ENCODE measurements at places on chromosomes 16 and 17.

DNA sequence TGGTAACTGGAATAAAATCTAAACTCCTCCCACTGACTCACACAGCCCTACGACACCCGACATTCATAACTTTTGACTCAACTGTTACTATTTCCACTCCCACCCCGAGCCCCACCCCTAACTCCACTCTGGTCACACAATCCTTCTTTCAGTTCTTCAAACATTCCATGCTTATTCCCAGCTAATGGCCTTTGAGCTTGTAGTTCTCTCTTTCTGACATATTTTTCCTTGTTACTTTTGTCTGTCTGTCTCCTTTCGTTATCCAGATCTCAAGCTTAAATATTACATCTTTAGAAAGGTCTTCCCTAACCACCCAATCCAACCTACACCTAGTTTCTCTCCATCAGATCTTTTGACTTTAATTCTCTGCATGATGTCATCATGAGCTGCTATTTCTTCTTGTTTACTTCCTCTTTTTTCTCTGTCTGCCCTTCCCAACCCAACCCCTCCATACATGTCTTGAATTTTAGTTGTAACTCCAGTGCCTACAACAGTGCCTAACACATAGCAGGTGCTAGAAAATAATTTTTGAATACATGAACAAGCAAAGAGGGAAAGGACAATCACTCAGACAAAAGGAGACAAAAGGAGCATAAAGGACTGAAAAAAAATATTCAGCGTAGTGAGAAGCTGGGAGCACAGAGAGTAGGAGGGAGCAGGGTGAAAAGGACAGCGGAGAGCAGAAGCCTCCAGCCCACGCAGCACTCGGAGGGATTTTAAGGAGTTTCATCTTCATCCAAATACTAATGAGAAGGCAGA is 65.2 kb upstream of the SMIM36 start:
- DNase-seq, result no peak

- no peak for DNase-seq
Observed at GRCh38 chr16:66409156-66409555, 17.9 kb upstream of the BEAN1 start.

- DNase-seq, result peak; percentile 44
Observed at GRCh38 chr17:28404812-28405570, 1.0 kb downstream of the SLC46A1 start.

- peak; percentile 79 for DNase-seq
Observed at GRCh38 chr17:19766421-19767270, 18.5 kb upstream of the ALDH3A1 start.

DNA sequence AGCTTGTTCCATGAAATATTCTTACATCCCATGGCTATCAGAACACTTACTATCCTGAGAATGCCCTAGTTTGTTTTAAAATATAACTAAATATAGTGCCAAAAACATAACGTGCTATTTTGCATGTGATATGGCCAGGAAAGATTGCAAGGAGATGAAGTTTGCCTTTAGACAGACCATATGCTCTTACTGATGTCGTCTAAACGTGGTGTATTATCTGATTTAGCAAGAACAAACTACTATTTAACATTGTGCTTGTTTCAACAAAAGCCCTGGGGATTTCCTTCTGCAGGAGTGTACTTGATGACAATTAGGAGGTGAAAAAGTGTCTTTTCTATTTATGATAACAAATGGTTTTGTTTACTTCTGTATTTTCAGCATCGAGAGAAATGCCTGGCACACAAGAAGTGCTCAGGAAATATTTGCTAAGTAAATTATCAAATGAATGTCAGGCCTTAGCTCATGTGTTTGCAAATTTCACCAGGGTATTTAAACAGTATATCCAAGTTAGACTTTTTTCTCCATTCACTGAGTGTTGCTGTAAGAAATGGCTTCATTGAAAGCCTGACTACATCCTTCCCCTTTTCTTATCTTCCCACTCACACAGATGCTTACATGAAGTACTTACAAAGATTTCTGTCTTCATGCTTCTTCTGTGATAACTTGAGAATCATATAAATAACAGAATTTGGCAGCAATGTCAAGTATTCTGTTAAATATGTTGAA is 1033.6 kb downstream of the CDH8 start:
- DNase-seq, result no peak

- no peak for DNase-seq
Observed at GRCh38 chr17:38550661-38551060, 55.1 kb downstream of the SRCIN1 start.

GRCh38 chr17:47883589-47884426 is 12.2 kb upstream of the SP2 start:
- no peak for DNase-seq

- no peak for DNase-seq
Observed at GRCh38 chr16:86251682-86252081, 258.6 kb upstream of the FOXF1 start.

- DNase-seq, result peak; percentile 38
Observed at GRCh38 chr17:83080858-83081683, 1.7 kb downstream of the METRNL start.

- peak; percentile 93 for DNase-seq
Observed at GRCh38 chr17:794876-795275, 12.7 kb downstream of the MRM3 start.

DNA sequence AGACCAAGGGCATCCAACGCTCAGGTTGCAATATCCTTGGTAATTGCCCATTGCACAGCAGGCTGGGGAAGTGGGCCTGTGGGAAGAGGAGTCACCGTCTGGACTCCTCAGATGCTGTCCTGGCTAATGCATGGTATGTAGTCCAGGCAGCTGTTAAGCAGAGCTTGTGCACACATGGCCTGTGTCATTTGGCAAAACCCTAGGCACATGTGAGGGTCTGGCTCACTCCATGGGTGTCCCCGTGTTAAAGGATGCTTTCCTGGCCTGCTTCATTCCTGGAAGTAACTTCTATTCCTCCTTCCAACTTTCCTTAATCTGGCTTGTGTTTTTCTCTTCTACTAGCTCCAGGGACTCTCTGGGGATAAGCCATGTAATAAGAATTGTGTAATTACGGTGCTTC is 378.0 kb upstream of the CA10 start:
- no peak for DNase-seq

- peak; percentile 83 for DNase-seq
Observed at GRCh38 chr17:9402590-9403199, 172.9 kb downstream of the STX8 start.

GRCh38 chr16:51880776-51881175 is 666.2 kb downstream of the TOX3 start:
- DNase-seq, result no peak

GRCh38 chr17:49260011-49260816 is 29.6 kb upstream of the PHOSPHO1 start:
- peak; percentile 70 for DNase-seq

DNA sequence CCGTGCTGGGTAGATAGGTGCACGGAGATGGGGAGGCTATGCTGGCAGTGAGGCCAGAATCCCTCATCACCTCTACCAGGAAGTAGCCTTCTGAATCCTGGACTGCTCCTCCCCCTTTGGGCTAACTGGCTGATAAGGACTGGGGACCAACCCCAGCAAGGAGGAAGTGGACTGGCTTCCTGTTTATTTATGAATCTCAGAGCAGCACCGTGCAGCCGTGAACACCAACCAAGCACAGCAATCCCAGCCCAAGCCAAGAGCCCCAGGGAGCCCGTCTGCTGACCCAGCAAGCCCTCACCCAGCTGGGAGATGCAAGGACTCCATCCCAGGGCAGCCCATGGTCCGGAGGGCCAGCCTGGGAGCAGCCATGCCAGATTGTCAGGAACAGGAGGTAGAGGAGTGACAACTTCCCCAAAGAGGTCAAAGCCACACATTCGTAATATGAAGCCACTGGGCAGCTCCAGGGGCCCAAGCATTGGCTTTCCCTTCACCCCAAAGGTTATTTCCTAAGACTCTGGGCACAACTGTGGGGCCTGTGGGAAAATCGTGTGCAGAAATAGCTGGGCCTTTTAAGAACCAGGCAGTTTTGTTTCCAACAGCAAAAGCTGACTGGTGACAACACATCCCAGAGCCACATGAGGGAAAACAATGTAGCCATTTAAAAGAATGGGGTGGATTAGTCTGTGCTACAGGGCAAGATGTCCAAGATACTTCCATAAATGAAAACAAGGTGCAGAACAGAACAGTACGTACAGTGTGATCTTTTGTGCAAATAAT is 23.9 kb downstream of the PHB1 start:
- DNase-seq, result no peak

DNA sequence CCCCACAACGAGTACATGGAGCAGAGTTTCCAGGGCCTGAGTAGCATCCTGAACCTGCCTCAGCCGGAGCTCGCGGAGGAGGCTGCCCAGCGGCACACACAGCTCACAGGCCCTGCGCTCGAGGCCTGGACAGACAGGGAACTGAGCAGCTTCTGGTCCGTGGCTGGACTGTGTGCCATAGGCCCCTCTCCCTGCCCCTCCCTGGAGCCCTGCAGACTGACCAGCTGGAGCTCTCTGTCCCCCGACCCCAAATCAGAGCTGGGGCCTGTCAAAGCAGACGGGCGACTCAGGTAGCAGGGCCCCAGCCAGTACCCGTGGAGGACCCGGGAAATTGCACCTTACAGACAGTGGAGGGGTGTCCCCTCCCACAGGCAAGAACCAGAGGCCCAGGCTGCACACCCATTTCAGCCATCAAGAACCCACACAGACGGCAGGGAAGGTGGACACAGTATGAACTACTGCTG is 13.0 kb downstream of the MRPL27 start:
- DNase-seq, result no peak

DNA sequence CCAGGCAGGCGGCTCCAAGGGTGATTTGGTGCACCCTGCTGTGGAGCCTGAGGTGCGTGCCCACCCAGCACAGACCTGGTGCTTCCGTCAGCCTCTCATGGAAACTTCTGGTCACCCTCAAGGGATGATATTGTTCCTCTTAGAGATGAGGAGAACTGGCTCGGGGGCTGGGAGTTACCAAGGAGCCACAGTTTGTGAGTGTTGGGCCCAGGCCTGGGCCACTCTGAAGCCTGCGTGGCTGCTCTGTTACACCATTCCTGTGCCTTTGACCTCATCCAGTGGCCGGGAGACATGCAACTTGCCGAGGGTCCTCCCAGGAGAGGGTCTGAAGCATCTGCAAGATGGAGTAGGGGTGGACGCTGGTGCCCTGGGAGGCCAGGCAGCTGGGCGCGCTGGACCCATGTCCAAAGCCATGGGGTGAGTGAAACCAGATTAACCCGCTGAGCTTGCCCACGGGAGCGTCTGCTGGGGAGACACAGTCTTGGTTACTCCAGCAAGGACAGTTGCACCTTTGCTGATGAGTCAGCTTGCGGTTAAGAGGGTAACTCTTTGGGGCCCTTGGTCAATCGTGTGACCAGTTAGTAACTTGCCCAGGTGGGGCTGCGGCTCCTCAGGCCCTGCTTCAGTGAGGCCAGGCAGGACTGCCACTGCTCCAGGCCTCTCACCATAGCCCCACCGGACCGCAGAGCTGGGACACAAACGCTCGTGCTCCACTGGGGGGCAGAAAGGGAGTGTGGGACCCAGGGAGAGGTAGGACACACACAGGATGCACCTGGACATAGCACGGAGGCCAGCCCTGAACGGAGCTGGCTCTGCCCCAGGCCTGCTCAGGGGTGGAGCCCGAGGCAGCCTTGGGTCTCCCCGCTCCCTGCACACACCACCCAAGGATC is 7.5 kb downstream of the C16orf90 start:
- peak; percentile 37 for DNase-seq

DNA sequence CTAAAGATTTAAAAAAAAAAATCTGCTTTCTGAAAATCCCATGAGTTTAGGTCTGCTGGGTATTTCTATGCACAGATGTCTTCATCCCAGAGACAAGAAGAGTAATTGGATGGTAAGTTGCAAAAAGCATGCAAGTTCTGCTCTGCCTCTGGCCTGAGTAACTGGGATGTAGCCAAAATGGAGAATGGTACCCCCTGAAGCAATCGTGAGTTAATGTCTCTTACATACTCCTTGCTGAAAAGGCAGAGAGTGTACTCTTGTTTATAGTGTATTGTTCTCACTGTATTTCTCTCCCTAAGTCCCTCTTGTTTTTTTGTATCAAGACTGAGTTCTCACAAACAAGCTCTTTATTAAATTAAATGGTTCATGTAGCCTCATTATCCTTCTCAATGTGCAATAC is 259.0 kb downstream of the IRX3 start:
- DNase-seq, result no peak

- peak; percentile 54 for DNase-seq
Observed at GRCh38 chr16:57204675-57205074, 18.5 kb downstream of the RSPRY1 start.

GRCh38 chr16:27758544-27758943 is 208.6 kb downstream of the KATNIP start:
- no peak for DNase-seq

- DNase-seq, result no peak
Observed at GRCh38 chr17:82121246-82121645, 23.2 kb upstream of the FASN start.

DNA sequence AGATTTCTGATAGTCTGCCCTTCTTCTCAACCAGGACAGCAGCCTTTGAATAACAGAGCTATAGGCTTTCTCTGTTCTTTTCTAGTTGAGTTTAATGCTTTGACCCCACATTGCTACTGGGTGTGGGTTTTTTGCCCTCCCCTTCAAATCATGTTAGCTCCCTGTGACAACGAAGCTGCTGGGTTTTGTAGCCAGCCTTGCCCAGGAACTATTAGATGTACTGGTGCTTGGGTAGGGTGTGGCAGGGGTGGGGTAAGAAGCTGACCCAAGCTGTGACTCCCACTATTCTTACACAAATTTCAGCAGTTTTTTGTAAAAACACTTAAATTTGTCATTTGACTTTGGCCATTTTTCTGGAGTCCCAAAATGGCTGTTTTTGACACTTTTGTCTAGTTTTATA is 69.7 kb downstream of the NLK start:
- DNase-seq, result no peak

DNA sequence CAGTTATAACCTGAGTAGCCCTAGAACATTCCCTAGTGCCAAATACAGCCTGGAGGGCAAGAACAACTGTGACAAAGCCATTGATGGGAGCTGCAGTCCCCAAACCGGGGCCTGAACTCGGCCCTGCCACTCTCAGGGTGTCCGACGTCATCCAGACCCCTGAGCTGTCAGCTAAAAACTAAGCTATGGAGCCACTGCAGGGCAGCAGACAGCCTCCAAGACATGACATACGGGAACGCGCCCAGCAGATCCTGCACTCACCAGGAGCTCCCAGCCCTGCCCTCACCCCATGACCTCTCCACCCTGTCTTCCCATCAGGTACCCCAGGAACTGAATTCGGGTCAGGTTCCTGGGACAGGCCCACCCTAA is 28.4 kb downstream of the KDM8 start:
- DNase-seq, result no peak

DNA sequence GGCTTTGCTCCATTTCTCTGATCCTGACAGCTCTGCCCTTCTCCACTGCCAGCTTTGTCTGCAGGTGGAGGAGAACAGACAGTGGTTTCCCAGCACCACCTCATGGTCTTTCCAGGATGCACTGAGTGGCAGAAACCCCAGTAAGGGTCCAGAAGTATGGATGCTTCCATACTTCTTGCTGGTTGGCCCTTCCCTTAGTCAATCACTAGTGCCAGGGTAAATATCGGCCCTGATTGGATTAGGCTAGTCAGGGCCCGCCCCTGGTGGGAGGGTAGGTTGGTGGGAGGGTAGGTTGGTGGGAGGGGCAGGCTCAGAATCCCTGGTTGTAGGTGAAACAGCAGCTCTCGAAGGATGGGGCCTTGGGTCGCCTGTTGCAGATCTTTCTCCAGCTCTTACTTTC is 10.2 kb downstream of the RNF213 start:
- DNase-seq, result peak; percentile 89

GRCh38 chr16:48537909-48538745 is 71.9 kb downstream of the N4BP1 start:
- no peak for DNase-seq
